Fibroblast of skin of left quadriceps (primary cell): ENCODE measurements at places on chromosomes 1 and 21.
A peak's percentile ranks its signal among the peaks of the same experiment; 100 is the strongest.

GRCh38 chr1:203624341-203624712 lies 2.3 kb upstream of the ATP2B4 start:
- no peak for DNase-seq

DNA sequence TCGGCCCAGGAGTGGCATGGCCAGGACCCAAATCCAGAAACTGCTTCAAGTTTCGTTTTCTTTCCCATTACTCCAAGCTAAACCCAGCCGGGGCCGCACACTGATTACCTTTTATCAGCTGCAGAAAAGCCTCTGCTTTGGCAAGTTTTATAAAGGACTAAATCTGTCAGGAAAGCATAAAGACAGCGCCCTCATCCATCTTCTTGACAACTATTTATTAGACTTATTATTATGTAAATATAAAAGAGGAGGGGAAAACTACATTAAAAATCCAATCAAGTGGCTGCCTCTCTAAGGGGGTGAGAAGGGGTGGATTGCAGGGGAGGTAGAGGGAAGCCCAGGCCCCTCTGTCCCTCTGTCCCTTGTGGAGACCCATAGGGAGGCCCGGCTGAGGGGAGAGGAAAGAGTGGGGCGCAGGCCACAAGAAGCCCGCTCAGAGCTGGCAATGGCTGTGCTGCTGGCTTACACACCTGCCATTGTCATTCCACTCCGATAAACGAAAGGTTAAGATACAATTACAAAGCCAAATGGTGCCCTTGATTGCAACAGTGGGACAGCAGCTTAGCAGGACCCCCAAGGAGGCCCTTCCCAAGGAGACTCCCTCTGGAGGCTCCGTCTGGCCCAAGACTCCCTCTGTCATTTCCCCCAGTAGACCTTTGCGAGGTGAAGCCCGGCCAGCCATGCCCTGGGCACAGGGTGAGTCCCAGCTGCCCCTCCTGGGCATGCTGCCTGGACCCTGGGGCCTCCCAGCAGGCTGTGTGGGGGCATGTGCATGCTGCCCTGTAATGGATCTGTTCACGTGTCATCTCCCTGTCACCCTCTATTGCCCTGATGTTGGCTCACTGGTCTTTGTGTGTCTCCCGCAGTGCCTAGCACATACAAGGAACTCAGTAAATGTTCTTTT lies 45.4 kb downstream of the KCND3 start:
- no peak for DNase-seq

- DNase-seq, result no peak
These were observed 83.3 kb downstream of the TIAM1 start for GRCh38 chr21:31260790-31261189.

- peak; percentile 42 for DNase-seq
These were observed 256.4 kb downstream of the PRDM2 start for GRCh38 chr1:13956393-13956792.

DNA sequence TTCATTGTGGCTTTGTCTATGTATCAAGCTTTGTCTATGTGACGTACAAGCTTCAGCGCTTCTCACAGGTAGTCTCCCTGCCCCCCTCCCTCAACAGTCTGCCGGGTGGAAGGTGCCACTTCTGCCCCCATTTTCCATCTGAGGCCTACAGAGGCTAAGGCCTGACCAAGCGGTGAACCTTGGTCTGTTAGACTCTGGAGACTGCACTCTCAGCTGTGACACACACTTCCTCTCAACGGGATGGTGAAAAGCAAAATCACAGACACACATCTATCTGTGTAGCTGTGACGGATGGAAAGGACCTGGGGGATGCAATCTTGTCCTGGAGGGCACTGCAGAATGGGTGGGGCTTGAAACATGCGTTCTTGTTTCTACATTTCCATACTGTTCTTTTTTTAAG lies 152.9 kb upstream of the EDN2 start:
- DNase-seq, result no peak

DNA sequence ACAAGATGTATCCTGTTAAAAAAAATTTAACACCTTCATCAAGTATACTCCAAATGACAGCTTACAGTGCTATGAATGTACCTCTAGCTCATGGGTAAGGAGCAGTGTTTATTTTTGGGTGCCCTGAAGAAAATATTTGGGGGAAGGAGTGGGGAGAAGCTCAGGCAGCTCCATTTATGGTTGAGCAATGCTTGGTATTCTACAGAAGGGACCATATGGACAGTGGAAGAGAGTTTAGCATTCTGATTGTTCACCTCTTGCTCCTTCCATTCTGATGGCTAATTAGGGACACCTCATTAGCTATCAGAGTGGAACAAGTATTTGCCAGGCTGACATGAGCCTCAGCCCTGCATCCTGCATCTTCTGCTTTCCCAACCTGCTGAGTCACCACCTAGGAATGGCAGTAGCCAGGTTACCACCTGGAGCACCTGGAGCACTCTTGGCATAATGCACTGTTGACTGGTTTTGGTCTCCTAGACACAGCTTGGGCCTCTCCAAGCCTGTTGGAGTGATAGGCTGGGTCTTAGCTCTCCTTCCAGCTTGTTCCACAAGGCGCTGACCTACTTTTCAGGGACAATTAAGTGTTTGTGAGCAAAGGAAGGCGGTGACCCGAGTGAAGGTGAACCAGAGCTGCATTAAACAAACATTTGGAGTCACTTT lies 62.0 kb upstream of the MACF1 start:
- DNase-seq, result no peak

GRCh38 chr21:41926117-41926806 lies 27.6 kb downstream of the C2CD2 start:
- peak; percentile 15 for DNase-seq

DNA sequence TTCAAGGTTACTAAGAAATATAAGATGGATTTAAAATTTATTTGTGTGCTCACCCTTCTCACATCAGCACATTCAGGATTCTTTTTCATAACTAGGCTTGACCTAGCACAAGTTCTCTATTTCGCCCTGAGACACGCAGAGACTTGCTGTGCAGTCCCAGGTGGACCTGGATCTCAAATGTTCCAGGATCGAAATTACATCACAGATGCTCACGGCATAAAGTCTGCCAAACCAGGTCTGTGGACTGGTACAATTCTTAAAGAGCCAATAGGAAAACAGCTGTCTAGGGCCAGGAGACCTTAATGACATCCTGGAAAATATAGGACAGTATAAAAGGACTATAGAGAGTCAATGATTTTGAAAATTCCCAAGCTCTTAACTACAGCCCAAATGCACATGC lies 2.2 kb downstream of the PGBD5 start:
- no peak for DNase-seq

DNA sequence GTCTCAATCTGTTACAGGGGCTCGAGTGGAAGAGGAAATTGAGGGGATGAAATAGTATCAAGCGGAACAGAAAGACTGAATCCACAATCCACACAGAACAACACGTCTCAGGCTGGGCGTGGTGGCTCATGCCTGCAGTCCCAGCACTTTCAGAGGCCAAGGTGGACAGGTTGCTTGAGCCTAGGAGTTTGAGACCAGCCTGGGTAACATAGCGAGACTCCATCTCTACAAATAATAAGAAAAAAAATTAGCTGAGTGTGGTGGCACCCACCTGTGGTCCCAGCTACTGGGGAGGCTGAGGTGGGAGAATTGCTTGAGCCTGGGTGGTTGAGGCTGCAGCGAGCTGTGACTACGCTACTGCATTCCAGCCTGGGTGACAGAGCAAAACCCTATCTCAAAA lies 25.7 kb downstream of the VPS26C start:
- DNase-seq, result no peak

DNA sequence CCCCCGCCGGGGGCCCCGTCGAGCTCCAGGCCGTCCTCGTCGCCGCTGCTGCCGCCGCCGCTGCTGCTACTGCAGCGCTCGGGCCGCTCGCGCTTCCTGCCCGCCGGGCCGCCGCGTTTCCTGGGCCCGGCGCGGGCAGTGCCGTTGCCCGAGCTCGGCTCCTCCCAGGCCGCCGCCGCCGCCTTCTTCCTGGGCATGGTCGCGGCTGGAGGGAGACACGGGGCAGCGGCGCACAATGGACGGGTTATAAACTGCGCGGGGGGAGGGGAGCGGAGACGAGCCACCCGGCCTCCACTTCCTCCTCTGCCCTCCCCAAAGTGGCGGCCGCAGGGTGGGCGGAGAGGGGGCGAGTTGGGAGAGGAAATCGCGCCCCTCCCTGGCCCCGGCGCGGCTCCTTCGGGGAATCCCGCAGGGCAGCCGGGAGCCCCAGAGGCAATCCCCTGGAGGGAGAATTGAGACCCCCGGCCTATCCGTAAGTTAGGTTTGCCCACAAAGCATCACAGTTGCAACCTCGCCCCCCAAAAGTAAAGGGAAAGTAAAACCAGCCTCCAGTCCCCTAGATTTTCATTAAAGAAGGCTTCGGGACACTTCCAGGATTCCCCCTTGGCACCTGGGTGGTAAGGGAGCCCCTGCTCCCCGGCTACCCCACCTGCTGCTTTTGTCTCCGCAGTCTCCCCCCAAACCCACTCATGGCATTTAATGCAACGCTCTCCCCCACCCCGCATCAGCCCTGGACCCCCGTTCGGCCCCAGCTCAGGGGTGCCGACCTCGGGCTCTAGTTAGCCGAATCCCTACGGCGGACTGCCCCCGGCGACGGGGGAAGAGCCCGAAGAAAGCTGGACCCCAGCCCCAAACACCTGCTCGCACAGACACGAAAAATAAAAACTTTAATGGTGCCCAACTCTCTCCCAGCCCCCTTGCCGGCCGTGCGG lies 893 bp downstream of the RCC2 start:
- DNase-seq, result no peak

DNA sequence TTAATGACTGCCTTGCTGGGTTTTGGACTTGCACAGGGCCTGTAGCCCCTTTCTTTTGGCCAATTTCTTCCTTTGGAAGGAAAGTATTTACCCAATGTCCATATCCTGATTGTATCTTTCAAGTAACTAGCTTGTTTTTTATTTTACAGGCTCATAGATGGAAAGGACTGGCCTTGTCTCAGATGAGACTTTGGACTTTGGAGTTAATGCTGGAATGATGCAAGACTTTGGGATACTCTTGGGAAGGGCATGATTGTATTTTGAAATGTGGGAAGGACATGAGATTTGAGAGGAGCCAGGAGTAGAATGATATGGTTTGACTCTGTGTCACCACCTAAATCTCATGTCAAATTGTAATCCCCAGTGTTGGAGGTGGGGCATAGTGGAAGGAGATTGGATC lies 140.1 kb downstream of the C1orf94 start:
- no peak for DNase-seq

DNA sequence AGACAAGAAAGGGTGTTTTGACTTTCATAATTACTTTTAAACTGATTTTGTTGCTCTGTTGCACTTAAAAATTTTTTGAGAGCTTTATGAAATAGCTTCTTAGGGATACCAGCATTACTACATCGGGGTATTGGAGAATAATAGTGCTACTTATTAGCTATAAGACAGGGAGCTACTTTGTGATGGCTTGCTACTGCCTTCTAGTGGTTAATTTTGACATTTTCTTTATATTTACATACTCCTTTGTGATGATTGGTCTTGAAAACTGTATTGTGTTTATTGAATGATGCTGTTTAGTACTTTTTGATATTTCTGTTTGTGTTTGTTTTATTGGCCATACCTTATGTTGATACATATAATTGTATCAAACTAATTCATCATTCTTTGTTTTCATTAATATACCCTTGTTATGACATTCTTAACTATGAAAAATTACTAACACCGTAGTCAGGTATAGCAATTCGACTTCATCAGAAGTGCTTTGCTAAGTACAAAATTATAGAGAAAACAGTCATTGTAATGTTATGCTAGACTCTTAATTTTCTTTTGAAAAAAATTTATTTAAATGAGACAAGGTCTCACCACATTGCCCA lies 85.5 kb downstream of the CLIC4 start:
- DNase-seq, result peak; percentile 44

- DNase-seq, result no peak
These were observed 312.3 kb downstream of the RRAGC start for GRCh38 chr1:38547321-38547720.

DNA sequence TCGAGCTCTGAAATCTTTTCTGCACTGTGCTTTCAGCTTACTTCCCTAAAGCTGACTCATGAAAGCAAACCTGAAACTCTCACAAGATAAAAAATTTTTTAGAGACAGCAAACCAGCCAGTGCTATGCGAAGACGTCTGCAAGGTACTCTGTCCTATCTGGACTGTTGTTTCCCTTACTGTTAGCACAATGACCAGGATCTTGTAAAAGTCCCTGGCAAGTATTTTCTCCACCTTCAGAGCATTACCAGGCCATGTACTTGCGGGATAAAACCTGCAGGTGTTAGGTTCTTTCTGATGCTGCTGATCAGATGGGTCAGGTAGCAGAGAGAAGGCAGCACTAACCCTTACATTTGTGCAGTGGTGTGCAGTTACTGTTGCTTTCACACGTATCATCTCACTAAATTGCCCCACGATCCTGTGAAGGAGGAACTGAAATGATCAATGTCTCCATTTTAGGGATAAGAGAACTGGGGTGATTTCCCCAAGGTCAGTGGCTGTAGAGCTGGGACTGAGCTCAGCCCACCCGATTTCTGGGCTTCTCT lies 56.6 kb downstream of the PLXNA2 start:
- DNase-seq, result no peak

GRCh38 chr21:39387461-39388037 lies 38.7 kb upstream of the HMGN1 start:
- peak; percentile 66 for DNase-seq

DNA sequence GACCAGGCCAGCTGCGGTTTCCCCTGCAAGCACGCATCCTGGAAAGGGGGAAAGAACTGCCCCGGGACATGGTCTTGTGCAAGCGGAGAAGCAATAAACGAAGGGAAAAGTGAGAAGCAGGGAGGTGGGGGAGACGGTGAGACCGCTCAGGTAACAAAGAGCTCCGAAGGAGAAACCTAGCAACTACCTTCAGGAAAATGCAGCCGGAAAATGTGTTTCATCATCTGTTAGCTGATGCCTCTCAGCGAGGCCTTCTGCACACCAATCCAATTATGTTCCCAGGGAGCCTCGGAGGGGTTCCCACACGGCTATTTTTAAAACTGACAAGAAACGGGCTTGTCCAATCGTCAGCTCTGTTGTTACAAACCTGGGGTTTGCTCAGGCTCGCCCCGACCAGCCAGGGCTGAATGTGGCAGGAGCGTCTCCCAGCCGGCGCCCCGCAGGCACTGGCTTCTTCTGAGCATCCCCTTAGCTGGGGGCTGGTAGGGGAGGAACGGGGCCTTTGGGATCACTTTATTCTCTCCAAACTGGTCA lies 3.4 kb downstream of the RIPK4 start:
- DNase-seq, result no peak

- DNase-seq, result no peak
These were observed 5.7 kb upstream of the PEF1 start for GRCh38 chr1:31650161-31651088.

DNA sequence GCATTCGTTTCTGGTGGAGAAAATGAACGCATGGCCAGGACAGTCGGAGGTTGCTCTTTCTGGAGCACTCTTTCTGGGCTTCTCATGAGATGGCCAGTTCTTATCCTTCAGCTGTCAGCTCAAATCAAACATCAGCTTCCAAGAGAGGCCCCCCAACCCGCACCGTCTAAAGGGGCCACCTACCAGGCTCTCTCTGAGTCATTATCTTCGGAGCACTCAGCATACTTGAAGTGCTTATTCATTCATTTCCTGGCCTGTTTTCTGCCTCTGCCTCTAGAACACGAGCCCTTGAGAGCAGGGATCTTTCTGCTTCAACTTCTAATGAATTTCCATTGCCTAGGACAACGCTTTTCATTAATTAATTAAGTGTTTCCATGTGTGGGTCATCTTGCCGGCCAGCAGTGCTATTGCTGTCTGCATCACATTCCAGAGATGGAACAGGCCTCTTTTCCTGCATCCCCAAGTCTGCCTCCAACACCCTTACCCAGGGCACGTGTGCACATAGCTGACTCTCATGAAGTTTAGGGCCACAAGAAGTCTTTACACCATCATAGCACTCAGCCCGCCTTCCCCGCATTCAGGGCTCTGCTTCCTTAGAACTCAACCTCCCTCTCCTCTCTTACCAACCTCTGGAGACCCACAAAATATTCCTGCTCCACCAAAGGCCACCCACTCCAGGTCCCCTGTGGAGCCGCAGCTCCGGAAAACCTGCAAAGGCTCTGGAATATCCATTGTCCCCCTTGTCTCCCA lies 52.1 kb upstream of the LAPTM5 start:
- DNase-seq, result peak; percentile 76
